ENCODE measurements at places on chromosomes 5 and 9. TPM values are rescaled to one million over a fixed set of nuclear protein-coding genes. Genes with fewer than 3 reads are reported as not detected.

The SLC6A7 gene
- polyA plus RNA-seq, result not detected

The NR5A1 gene
- polyA plus RNA-seq, result not detected

The PITX1 gene
- polyA plus RNA-seq, result not detected

The FAM151B gene
- polyA plus RNA-seq, result not detected

The SHROOM1 gene
- not detected for polyA plus RNA-seq

- H3K27me3 ChIP-seq, result no peaks in the 10 kb centered on the region
- H3K4me1 ChIP-seq, result peaks cover 50% of the 10 kb centered on the region
- H3K36me3 ChIP-seq, result peaks cover 22% of the 10 kb centered on the region
- DNase-seq, result no peak
- H3K4me3 ChIP-seq, result no peak overlapping the region
Observed at GRCh38 chr9:27476870-27477515, 47.1 kb upstream of the IFNK start.

DNA sequence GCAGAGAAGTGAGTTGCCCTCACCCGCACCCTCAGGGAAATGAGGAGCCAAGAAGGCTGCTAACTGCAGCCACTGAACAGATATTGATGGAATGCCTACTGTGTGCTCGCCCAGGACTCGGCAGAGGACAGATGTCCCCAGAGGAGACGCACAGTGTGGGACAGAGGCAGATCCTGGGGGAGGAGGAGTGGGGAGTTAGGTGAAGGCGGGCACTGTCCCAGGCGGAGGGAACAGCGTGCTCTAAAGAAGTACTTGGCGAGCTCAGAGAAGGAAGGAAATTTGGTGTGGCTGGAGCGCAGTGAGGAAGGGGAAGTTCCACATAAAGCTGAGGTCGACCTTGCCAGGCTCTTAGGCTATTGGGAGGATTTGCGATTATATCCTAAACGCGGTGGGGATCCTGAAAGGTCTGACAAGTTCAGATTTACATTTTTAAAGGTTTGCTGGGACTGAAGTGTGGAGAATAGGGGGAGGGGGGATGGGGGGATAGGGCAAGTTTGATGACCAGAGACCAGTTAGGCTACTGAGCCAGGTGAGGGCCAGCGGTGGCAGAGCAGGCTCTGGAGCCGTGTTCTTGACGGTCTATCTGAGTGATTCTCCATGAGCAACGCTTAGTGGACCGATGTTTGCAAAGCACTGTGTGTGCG is 23.6 kb upstream of the CERCAM start:
- H3K4me3 ChIP-seq, result no peak overlapping the region
- peak overlapping the region; percentile 56 for H3K27ac ChIP-seq
- no peaks in the 10 kb centered on the region for H3K27me3 ChIP-seq
- no peak for DNase-seq

DNA sequence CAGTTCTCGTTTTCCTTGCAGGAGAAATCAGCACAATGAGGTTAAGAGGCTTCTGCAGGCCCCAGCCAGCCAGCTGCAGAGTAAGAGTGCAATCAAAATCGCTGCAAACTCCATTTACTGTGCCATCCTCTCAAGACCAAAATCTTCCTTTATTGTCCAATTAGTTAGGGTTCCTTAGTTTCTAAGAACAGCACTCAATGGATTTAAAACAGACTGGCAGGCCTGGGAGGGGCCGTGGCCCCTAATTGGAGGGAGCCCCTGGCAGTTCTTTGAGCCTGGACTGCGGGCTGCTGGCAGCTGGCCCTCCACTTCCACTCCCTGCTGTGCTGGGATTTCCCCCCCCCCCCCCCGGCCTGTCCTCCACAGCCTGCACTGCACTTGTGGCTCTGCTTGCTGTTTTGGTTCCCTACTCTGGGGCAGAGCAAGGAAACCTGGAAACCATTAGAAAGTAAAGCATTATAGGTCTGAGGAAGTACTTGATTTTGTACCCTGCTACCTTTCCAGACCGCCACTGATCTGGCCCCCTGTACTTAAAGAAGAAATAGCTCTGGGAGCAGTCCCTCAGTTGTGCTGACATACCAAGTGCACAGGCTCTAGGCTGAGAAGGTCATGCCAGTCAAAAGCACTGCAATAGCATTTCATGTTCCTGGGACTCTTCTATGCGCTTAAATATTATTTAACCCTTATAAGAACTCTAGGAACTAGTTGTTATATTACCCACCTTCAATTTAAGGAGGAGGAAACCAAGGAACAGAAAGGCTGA is 129.0 kb downstream of the APBA1 start:
- no peak overlapping the region for H3K4me3 ChIP-seq
- H3K36me3 ChIP-seq, result no peaks in the 10 kb centered on the region
- H3K27me3 ChIP-seq, result no peaks in the 10 kb centered on the region
- no peaks in the 10 kb centered on the region for H3K4me1 ChIP-seq
- no peak overlapping the region for H3K27ac ChIP-seq
- DNase-seq, result no peak

- no peak overlapping the region for H3K4me3 ChIP-seq
- H3K36me3 ChIP-seq, result no peaks in the 10 kb centered on the region
- H3K27ac ChIP-seq, result no peak overlapping the region
- H3K27me3 ChIP-seq, result peaks cover 18% of the 10 kb centered on the region
- no peak for DNase-seq
Observed at GRCh38 chr5:15007646-15008045, 136.1 kb upstream of the ANKH start.

GRCh38 chr5:54965806-54966205 is 19.6 kb downstream of the ESM1 start:
- H3K4me1 ChIP-seq, result no peaks in the 10 kb centered on the region
- no peak overlapping the region for H3K4me3 ChIP-seq
- no peaks in the 10 kb centered on the region for H3K36me3 ChIP-seq
- no peak overlapping the region for H3K27ac ChIP-seq
- no peaks in the 10 kb centered on the region for H3K27me3 ChIP-seq

DNA sequence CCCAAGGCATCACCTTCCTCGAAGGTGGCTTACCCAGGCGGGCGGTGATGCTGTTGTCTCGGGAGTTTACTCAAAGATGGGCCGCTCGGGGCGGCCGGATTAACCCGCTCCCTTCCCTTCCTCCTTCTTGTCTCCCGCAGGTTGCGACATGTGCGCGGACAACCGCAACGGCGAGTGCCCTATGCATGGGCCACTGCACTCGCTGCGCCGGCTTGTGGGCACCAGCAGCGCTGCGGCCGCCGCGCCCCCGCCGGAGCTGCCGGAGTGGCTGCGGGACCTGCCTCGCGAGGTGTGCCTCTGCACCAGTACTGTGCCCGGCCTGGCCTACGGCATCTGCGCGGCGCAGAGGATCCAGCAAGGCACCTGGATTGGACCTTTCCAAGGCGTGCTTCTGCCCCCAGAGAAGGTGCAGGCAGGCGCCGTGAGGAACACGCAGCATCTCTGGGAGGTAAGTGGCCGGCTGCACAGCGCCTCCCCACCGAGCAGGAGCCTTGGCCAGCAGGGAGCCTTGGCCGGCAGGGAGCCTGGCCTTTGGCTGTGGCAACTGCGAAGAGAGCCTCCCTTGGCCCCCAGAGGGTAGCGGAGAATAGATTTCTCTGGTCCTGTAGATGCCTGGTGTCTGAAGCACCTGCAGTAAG is 10.6 kb downstream of the PRDM6 start:
- H3K36me3 ChIP-seq, result no peaks in the 10 kb centered on the region
- H3K27ac ChIP-seq, result no peak overlapping the region
- no peak overlapping the region for H3K4me3 ChIP-seq
- peaks cover 6% of the 10 kb centered on the region for H3K4me1 ChIP-seq
- no peak for DNase-seq
- peaks cover 63% of the 10 kb centered on the region for H3K27me3 ChIP-seq

- peaks cover 94% of the 10 kb centered on the region for H3K4me1 ChIP-seq
- H3K27me3 ChIP-seq, result no peaks in the 10 kb centered on the region
- peak overlapping the region; percentile 99 for H3K27ac ChIP-seq
- H3K4me3 ChIP-seq, result peak overlapping the region; percentile 80
- DNase-seq, result peak; percentile 77
Observed at GRCh38 chr9:37370968-37371563, 51.4 kb upstream of the GRHPR start.

DNA sequence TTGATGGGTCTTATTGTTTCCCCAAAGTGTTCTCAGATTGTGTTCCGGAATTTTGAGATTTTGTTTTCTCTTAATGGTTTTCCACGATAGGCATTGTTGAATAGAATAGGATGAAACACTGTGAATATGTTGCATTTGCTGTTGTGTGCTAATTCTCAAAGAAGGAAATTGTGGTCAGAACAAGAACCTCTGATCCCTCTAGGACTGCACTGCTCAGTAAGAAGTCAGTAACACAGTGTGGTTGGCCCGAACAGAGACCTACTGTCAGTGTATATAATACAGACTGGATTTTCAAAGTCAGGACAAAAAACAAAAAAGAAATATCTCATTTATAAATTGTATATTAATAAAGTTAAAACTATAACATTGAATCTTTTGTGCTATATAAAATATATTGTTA is 494.8 kb downstream of the MAT2B start:
- no peak overlapping the region for H3K27ac ChIP-seq
- H3K36me3 ChIP-seq, result no peaks in the 10 kb centered on the region
- no peaks in the 10 kb centered on the region for H3K4me1 ChIP-seq
- H3K4me3 ChIP-seq, result no peak overlapping the region
- H3K27me3 ChIP-seq, result no peaks in the 10 kb centered on the region
- no peak for DNase-seq

DNA sequence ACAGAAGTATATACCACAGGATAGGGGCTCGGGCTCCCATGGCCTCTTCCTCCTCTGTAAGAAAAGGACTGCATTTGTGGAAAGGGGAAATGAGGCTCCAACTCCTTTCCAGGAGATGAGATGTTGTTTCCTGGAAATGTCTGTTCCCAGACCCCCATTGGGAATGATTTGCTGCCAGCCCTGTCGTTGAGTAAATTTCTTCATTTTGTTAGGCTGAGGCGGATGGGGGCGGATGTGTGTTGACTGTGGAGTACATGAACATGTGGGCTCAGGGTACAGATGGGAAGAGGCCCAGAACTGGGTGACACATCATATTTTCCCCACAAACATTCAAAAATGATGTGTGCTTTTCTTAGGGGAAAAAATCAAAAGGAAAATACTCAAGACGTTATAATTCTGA is 28.8 kb upstream of the TNFAIP8 start:
- peaks cover 80% of the 10 kb centered on the region for H3K4me1 ChIP-seq
- H3K36me3 ChIP-seq, result no peaks in the 10 kb centered on the region
- H3K27ac ChIP-seq, result peak overlapping the region; percentile 83
- no peaks in the 10 kb centered on the region for H3K27me3 ChIP-seq
- no peak for DNase-seq

DNA sequence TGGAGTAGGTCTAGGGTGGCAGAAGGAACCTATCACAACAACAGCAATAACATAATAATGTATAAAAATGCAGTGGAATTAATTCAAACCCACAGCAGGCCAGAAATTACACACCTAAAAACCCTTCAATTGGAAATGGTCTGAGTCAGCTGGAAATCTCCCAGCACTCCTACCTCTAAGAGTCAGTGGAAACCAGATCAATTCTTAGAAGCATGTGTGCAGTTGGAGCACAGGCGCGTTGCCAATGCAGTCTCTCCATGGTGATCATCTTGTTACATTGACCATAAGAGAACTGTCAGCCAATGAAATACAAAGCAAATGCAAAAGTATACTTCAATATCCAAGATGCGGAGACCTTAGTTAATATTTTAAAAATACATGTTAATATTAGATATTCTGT is 15.1 kb upstream of the CSNK1G3 start:
- no peaks in the 10 kb centered on the region for H3K4me1 ChIP-seq
- H3K27ac ChIP-seq, result no peak overlapping the region
- peaks cover 2% of the 10 kb centered on the region for H3K27me3 ChIP-seq
- no peaks in the 10 kb centered on the region for H3K36me3 ChIP-seq

DNA sequence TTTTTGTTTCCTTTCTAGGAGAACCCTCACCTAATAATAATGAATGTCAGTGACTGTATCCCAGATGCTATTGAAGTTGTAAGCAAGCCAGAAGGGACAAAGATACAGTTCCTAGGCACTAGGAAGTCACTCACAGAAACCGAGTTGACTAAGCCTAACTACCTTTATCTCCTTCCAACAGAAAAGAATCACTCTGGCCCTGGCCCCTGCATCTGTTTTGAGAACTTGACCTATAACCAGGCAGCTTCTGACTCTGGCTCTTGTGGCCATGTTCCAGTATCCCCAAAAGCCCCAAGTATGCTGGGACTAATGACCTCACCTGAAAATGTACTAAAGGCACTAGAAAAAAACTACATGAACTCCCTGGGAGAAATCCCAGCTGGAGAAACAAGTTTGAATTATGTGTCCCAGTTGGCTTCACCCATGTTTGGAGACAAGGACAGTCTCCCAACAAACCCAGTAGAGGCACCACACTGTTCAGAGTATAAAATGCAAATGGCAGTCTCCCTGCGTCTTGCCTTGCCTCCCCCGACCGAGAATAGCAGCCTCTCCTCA is 87.1 kb downstream of the OSMR start:
- H3K27ac ChIP-seq, result no peak overlapping the region
- DNase-seq, result no peak
- H3K4me3 ChIP-seq, result no peak overlapping the region
- no peaks in the 10 kb centered on the region for H3K36me3 ChIP-seq
- no peaks in the 10 kb centered on the region for H3K4me1 ChIP-seq
- H3K27me3 ChIP-seq, result peaks cover 5% of the 10 kb centered on the region

- H3K4me3 ChIP-seq, result peak overlapping the region; percentile 77
- no peaks in the 10 kb centered on the region for H3K27me3 ChIP-seq
- no peak overlapping the region for H3K27ac ChIP-seq
- peaks cover 29% of the 10 kb centered on the region for H3K4me1 ChIP-seq
- H3K36me3 ChIP-seq, result peaks cover 6% of the 10 kb centered on the region
- no peak for DNase-seq
Observed at GRCh38 chr5:118990582-118990981, 2.2 kb upstream of the DTWD2 start.

- H3K4me1 ChIP-seq, result peaks cover 36% of the 10 kb centered on the region
- H3K4me3 ChIP-seq, result peak overlapping the region; percentile 23
- H3K36me3 ChIP-seq, result no peaks in the 10 kb centered on the region
- DNase-seq, result no peak
- H3K27me3 ChIP-seq, result no peaks in the 10 kb centered on the region
Observed at GRCh38 chr5:79886456-79886855, 104.6 kb downstream of the MTX3 start.

DNA sequence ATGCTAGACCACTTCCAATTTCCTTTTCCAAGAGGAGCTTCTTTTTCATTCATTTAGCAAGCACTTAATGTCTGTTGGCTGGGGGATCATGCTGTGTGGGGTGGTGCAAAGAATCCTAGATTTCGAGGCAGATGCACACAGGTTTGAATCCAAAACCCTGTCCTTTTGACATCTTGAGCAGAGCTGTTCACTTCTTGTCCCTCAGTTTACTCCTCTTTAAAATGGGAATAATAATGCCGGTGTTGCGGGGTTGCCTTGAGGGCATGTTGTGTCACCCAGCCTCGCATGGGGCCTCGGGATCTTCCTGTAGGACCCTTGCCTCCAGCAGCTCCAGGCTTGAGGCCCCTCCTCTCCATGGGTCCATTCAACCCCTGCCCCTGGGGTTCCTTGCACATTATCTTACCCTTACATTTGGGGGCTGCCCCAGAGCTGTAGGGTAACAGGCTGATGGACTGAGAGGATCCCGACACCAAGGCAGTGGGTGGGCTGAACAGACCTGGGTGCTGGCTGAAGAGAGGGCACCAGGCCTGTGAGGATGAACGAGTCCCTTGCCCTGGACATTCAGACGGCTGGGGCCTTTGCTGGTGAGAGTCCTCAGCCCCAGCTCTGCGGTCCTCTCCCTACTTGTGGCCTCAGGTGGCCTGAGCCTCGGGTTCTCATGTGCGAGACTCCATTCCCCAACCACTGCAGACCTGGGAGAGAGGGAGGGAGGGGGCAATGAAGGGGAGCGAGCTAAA is 145.8 kb downstream of the BARX1 start:
- H3K4me1 ChIP-seq, result no peaks in the 10 kb centered on the region
- H3K4me3 ChIP-seq, result no peak overlapping the region
- no peak overlapping the region for H3K27ac ChIP-seq
- no peaks in the 10 kb centered on the region for H3K36me3 ChIP-seq
- H3K27me3 ChIP-seq, result peaks cover 23% of the 10 kb centered on the region
- DNase-seq, result no peak

- no peaks in the 10 kb centered on the region for H3K36me3 ChIP-seq
- peaks cover 27% of the 10 kb centered on the region for H3K4me1 ChIP-seq
- DNase-seq, result no peak
- H3K4me3 ChIP-seq, result peak overlapping the region; percentile 31
- no peaks in the 10 kb centered on the region for H3K27me3 ChIP-seq
Observed at GRCh38 chr9:133160742-133161546, 2.8 kb downstream of the GBGT1 start.
